Cortex of kidney (tissue), 1 donor: ENCODE measurements at places on chromosomes 2 and 18.

- no peak for DNase-seq
Observed at GRCh38 chr2:239802185-239802649, 222.9 kb downstream of the NDUFA10 start.

DNA sequence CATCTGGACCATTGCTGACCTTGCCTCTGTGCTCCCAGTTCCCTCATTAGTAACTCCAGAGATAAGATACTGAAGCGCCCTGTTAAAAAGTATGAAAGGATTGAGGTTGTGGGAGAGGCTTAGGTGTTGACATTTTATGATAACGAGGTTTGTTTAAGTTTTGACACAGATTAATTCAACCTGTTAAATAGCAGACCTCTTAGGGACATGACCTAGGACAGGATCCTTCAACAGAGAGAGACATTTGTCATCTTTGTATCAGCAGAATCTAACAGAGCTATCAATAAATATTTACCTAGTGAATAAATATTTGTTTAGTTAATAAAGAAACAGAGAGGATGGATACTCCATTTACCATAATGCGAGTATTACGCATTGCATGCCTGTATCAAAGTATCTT, 99.5 kb downstream of the DCC start:
- DNase-seq: no peak

DNA sequence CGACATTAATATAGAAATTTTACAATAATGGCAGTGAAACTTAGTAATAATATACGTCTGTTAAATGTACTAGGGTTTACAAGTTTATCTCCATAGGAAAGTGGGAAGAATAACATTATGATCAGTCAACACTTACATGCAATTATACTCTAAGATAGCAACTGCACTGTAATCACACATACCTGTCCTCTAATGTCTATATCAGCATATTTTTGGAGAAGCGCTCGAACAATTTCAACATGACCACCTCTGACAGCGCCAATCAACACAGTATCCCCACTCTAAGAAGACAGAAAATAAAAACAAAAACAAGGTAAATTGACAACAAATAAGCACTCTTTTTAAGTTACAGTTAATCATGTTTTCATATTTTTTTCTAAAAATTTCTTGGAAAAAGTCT, 37.2 kb downstream of the KIDINS220 start:
- no peak for DNase-seq

GRCh38 chr2:120134263-120134662, 88.9 kb downstream of the TMEM185B start:
- no peak for DNase-seq

DNA sequence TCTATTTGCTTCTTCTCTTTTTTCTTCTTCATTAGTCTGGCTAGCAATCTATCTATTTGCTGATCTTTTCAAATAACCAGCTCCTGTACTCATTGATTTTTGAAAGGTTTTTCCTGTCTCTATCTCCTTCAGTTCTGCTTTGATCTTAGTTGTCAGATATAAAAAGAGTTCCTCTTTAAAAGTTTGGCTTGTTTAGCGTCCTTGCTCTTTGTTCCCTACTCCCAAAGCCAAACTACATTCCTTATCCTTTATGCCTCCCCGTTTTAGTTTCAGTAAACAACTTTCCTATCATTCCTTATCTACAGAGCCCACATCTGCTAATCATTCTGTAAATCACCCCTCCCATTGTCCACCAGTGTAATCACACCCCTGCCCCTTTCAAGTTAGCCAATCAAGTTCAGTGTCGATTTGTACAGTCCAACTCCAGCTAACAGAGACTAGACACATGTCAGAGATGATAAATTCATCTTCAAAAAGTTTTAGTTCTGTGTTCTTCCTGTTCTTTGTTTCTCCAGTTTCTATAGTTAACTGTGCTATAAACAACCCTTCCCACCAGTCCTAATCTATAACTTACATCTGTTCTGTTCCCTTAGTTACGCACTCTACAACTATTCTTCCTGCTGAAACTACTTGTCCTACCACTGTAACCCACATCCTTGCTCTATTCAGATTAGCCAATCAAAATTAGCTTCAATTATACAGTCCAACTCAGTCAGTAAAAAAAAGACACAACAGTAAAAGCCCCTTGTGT, 44.4 kb downstream of the TFPI start:
- no peak for DNase-seq

GRCh38 chr2:104790100-104790811, 63.7 kb upstream of the POU3F3 start:
- DNase-seq: no peak

- DNase-seq: no peak
Observed at GRCh38 chr2:141923657-141924056, 207.2 kb downstream of the LRP1B start.

DNA sequence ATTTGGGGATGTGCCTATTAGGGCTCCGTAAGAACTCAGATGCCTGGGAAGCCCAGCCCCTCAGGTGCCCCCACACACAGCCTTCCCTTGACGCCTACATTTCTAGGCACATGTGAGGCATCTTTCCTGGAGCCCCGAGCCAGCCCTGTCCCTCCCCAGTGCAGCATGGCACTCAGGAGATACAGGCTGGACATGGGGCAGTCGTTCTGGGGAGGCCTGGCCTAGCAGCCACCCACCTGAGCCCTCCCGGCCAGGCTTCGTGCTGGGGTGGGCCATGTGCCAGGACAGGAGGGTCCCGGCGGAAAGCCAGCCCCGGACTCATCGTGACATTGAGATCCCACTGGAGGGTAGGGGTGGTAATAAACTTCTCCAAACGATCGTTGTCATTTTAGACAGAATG, 15.2 kb downstream of the BOK start:
- no peak for DNase-seq

- DNase-seq: no peak
Observed at GRCh38 chr2:113164930-113165585, 8.7 kb upstream of the PSD4 start.

DNA sequence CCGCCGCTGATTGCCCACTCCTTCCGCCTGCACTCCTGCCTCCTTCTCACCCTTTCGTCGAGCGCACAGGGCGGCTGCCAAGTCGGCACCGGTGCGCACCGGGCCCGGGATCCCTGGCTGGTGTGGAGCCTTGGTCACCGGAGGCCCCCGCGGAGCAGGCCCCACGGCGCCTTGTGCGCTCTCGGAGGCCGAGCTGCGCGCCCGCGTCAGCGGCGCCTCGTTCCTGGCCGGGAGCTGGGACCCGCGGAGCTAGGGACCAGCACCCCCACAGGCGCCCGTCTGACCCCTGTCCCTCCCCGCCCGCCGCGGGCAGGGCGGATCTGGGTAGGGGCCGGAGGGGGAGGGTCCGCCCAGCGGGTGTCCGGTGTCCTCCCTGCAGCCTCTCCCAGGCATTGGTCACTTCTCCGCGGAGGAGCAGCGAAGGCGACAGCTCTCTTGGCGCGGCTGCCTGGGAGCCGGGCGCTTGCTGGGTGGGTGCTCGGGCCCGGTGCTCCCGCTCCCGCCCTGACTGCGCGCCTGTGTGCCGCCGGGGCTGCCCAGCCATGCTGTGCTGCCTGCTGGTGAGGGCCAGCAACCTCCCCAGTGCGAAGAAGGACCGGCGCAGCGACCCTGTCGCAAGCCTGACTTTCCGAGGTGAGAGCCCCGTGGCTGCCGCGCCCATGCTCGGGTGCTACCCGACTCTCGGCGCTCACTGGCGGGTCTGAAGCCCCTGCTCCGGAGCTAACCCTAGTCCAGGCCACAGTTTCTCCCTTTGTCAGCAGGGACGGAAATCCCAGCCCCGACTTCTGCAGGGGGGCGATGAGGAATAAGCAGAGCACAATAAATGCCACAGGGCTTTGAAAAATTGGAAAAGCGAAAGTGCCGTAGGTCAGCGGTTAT, 13.2 kb downstream of the DYSF start:
- no peak for DNase-seq

GRCh38 chr2:239262484-239263230, 138.2 kb downstream of the HDAC4 start:
- no peak for DNase-seq

- no peak for DNase-seq
Observed at GRCh38 chr2:232342635-232343565, 35.7 kb upstream of the ALPP start.

- DNase-seq: no peak
Observed at GRCh38 chr2:12493031-12493513, 223.7 kb upstream of the TRIB2 start.

- no peak for DNase-seq
Observed at GRCh38 chr2:74406035-74406434, 15.4 kb downstream of the C2orf81 start.

GRCh38 chr2:153106802-153107477, 371.6 kb downstream of the RPRM start:
- no peak for DNase-seq

- no peak for DNase-seq
Observed at GRCh38 chr18:40485318-40485717, 1469.7 kb upstream of the PIK3C3 start.

GRCh38 chr2:102801098-102801718, 39.4 kb downstream of the TMEM182 start:
- no peak for DNase-seq

- no peak for DNase-seq
Observed at GRCh38 chr2:137175246-137175645, 409.9 kb downstream of the THSD7B start.

GRCh38 chr2:96374211-96374951, 38.8 kb downstream of the NCAPH start:
- no peak for DNase-seq

DNA sequence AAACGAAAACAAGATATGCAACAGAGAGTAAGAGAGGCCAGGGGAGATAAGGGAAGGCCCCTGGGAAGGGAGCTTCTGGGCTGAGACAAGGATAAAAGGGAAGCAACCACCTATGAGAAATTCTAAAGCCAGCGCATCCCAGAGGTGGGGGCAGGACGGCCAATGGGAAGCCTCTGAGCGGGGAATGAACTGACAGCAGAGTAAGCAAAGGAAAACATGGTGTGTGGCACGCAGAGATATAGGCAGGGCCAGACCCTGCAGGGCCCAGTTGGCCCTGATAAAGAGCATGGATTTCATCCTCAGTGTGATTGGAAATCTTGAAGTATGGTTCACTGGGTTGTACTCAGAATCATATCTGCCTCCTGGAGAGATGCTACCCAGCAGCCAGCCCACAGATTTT, 78.7 kb downstream of the IRS1 start:
- no peak for DNase-seq

- DNase-seq: no peak
Observed at GRCh38 chr2:138028538-138028937, 64.3 kb downstream of the HNMT start.

- no peak for DNase-seq
Observed at GRCh38 chr2:204357286-204357685, 188.0 kb upstream of the PARD3B start.

DNA sequence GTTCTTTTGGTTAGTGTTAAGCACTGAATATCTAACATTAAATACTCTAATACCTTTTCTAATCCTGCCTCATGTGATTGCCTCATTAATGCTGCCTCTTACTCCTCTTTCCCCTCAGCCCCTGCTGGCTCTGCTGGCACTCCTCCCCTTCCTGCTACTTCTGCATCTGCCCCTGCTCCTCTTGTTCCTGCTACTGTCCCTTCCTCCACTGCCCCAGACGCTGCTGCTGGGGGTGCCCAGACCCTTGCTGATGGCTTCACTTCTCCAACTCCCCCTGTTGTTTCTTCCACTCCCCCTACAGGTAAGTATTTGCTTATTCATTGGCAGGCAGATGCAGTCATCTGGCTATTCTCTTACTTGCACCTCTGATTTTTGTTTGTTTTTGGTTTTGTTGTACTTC, 68.5 kb downstream of the ABI2 start:
- no peak for DNase-seq

GRCh38 chr18:29397536-29397935, 1220.6 kb upstream of the CDH2 start:
- no peak for DNase-seq

DNA sequence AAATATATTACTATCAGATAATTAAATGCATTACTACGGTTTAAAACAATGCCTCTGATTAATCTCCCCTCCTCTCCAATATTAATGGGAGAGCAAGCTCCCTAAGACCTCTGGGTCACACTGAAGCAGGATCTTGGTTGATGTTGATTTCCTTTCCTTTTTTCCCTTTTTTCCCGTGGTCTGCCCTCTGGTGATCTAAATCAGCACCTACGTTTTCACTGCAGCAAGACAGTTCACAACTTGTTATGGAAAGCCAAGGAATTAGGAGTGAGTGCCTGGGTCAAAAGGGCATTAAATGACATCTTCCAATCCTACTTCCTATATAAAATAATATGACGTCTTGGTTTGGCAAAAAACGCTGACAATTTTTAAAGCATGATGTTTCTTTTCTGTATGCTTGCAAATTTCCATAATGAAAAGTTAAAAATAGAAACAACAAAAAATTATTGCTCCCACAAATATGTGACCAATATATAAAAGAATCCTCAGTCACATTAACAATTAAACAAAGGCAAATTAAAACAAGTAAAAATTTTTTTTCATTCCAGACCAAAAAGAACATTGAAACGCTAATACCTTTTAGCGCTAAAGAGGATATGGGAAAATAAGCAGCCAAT, 7.9 kb upstream of the CFAP36 start:
- DNase-seq: no peak

- no peak for DNase-seq
Observed at GRCh38 chr2:86139981-86140380, 33.9 kb downstream of the PTCD3 start.

- DNase-seq: no peak
Observed at GRCh38 chr2:79210274-79210917, 50.8 kb upstream of the REG3A start.
